ENCODE measurements at places on chromosomes 4 and X.

DNA sequence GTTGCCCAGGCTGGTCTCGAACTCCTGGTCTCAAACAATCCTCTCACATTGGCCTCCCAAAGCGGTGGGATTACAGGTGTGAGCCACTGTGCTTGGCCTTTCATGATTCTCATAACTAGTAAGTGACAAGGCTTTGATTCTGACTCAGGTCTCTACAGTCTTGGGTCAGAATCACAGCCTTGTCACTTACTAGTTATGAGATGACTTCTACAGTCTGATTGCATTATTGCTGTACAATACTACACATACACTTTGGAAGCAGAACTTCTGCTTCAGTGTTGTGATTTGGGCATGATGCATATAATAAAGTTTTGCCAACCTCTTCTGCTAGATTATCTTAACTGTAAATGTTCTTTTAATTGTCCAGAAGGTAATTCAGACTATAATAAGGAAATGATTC lies 123.3 kb downstream of the KDM6A start:
- DNase-seq, result no peak

- DNase-seq, result no peak
Measured at GRCh38 chrX:39631276-39632229, 466.2 kb downstream of the BCOR start.

DNA sequence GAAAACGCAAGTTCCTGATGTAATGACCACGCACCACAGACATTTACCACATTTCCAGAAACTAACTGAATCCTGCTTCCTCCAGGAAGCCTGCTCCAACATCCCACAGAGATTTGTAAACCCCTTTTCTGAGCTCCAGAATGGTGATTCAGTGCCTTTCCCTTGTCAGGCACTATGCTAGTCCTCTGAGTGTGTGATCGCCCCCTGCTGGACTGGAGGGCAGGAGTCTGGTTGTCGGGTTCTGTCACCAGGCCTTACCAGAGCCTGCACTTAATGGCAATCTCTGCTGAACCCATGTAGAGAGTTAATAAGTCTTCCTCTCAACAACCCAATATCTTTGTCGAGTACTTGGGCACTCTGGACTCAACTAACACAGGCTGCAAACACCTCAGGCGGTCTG lies 14.5 kb upstream of the KDM5C start:
- no peak for DNase-seq

GRCh38 chr4:139987502-139987850 lies 166.5 kb downstream of the MAML3 start:
- no peak for DNase-seq

GRCh38 chr4:152316969-152317368 lies 218.9 kb downstream of the FBXW7 start:
- DNase-seq, result no peak

DNA sequence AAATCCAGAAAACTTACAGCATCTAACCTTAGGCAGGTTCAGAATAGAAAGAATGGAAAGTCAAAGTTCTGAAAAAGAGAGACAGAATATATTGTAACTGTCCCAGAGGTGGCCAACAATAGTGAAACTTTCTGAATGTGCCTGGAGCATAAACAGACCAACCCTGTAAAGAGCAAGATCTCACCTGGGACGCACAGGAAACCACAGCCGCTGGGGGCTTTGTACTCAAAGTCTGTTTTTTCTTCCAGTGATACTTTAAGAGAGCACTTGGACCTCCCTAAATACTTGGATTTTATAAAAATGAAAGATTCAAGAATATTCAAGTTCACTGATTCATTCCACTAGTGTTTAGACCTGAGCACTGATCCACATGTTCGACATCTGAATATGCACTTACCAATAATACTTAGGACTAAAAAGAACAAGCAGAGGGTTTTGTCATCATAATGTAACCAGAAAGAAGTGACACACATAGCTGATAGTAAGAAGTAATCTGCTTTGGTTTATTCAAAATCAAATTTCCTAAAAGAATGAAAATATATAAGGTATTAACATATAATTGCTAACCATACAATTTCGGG lies 35.3 kb downstream of the ARAP2 start:
- peak; percentile 24 for DNase-seq

- DNase-seq, result no peak
Measured at GRCh38 chr4:107837317-107837716, 12.6 kb downstream of the SGMS2 start.

DNA sequence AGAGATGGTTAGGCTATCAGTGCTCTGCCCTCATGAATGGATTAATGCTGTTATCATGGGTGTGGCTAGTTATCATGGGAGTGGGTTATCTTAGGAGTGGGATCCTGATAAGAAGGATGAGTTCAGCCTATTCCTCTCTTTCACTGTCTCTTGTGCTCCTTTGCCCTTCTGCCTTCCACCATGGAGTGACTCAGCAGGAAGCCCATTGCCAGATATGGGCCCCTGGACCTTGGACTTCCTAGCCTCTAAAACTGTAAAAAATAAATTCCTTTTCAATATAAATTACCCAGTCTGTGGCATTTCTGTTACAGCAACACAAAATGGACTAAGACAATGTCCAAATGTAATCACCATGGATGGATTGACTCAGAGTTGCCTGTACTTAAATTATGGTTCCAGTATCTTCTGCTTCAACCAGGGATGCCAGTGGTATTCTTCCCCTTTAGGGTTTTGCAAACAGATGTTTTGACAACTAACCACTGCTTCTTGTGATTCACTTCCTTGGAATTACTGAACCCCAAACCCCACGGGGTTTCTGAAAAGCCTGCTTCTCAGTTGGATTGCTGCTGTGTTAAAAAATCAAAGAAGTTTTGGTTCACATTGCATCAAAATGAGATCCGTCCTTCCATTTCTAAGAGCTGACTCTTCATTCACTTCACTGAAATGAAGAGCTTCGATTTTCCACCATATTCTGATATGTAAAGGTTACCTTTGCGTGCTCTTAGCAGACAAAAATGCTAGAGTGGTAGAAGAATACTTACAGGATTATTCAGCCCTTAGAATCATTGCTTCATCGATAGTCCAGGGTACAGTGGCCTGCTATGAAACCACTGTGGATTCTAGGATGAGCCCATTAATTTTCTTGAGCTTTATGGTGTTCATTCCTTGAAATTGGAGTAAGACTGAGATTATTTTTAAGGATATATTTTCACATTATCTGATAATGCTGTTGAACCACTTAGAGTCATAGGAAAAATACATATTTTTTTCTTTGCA lies 107.7 kb downstream of the FRMPD4 start:
- DNase-seq, result no peak

GRCh38 chr4:41572956-41573355 lies 35.0 kb downstream of the LIMCH1 start:
- no peak for DNase-seq

DNA sequence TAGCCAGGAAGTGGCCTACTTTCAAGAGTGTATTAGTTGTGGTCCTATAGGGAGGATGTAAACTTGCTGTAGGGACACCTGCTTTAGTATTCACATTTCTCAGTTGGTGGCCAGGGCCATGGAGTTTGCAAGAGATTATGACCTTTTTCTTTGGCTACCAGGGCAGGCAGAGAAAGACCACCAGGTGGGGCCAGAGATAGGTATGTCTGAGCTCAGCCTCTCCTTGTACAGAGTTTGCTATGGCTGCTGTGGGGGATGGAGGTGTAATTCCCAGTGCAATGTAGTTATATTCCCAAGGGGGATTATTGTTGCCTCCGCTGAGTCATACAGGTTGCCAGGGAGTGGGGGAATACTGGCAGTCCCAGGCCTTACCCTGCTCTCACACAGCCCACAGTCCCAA lies 26.3 kb upstream of the DACH2 start:
- DNase-seq, result no peak

DNA sequence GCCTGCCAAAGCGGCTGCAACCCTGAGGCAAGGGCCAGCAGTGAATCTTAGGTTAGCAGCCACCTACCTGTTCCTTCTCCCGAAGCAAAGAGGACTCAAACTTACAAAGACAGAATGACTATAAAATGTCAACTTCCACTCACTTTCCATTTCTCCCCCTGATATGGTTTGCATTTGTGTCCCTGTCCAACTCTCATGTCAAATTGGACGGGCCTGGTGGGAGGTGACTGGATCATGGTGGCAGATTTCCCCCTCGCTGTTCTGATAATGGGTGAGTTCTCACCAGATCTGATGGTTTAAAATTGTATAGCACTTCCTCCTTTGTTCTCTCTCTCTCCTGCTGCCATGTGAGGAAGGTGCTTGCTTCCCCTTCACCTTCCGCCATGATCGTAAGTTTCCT lies 35.3 kb upstream of the TMEM154 start:
- DNase-seq, result no peak

GRCh38 chr4:168502861-168503260 lies 6.0 kb downstream of the PALLD start:
- DNase-seq, result peak; percentile 2

DNA sequence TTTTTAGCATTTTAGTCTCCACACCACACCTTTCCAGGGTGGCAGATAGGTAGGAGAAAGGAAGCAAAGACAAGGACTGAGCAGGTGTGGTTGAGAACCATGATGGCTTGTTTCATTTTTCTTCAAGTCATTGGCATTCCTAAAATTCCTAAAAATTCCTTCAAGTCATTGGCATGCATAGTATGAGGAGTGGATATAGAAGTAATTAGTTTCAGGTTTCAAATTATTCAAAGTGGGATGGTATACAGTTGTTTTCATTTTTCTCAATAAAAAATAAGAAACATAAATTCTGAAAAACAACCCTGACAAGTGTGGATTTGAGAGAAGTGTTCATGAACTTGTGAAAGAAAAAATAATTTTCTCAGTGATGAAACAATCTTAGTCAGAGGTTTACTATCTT lies 22.3 kb upstream of the HERC3 start:
- no peak for DNase-seq

- no peak for DNase-seq
Measured at GRCh38 chr4:101288365-101289145, 58.8 kb downstream of the PPP3CA start.
